ENCODE measurements at places on chromosomes 2 and 18. TPM values are rescaled to one million over a fixed set of nuclear protein-coding genes. Genes with fewer than 3 reads are reported as not detected.
A peak's percentile ranks its signal among the peaks of the same experiment; 100 is the strongest.

DNA sequence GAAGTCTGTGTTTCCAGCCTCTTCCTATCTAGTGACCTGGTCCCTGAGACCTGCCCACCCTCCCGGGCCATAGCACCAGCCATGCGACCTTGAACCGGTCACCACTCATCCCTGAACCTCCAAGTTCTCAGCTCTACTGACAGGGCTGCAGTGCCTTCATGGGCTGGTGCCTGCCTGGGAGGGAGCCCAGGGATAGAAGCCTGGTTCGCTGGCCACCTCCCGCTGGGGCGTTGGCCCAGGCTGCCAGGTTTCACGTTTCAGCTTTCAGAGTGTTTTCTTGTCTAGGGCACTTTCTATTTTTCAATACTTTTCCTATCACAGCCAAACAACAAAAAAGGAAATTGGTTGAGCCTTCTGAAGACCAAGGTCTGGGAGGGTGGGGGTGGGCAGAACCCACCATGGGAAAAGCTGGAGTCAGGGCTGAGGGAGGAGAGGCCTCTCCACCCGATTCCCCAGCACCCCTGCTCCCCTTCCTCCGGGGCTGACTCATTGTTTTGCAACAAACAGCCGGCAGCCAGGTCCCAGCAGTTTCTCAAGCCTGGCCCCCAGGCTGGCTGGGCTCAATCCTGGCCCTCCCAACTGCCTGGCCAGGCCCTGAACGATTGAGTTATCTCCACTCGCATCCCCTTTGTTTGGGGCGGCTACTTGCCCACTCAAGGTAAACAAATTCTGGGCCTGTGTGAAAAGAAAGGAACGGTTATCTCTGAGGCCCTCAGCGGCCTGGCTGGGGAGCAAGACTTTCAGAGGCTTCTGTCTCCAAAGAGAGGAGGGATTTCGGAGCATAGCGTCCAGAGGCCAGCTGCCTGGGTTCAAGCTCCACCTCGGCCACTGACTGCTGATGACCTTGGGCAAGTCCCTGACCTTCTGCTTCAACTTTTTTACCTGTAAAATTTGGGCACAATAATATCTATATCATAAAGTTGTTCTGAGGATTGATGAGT is 47.5 kb downstream of the ZFP36L2 start:
- DNase-seq, result peak; percentile 65

- no peak for DNase-seq
These were observed 23.2 kb downstream of the HJURP start for GRCh38 chr2:233831011-233831721.

- no peak for DNase-seq
These were observed 47.2 kb downstream of the VIL1 start for GRCh38 chr2:218465987-218466633.

GRCh38 chr2:236993286-236993685 is 92.4 kb upstream of the COPS8 start:
- no peak for DNase-seq

DNA sequence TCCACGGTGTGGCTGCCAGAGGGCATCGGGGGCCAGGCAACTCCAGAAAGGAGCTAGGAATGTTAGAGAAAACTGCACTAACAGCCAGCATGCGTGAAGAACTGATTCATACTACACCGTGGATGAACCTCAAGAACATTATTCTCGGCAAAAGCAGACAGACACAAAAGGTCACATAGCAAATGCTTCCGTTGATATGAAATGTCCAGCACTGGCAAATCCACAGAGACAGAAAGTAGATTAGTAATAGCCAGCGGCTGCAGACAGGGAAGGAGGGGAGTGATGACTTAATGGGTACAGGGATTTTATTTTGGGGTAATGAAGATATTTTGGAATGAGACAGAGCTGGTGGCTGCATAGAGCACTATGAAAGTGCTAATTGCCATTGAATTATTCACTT is 37.4 kb downstream of the SCTR start:
- DNase-seq, result no peak

Gene NR4A2
- 32.9 TPM for total RNA-seq

Gene GPATCH11
- total RNA-seq, result 9.8 TPM

Gene IRS1
- total RNA-seq, result 2.7 TPM

All from activated naive CD4-positive, alpha-beta T cell treated with anti-CD3 and anti-CD28 coated beads for 36 hours (primary cell).